ENCODE measurements at places on chromosomes 1 and 21. TPM values are rescaled to one million over a fixed set of nuclear protein-coding genes. Genes with fewer than 3 reads are reported as not detected.
A peak's percentile ranks its signal among the peaks of the same experiment; 100 is the strongest.

DNA sequence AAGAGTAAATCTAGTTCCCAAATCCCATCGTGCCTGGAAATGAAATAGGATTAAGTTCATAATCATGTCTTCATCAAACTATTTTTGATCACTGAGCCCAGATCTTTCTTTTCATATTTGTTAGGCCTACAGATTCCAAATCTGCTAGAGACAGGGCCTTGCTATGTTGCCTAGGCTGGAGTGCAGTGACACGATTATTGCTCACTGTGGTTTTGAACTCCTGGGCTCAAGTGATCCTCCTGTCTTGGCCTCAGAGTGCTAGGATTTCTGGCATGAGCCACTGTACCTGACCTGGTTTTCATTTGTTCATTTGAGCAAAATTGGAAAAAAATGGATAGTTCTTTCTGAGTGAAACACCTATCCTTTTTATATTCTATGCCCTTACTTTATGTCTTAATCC is 28.0 kb upstream of the DIPK1A start:
- DNase-seq = peak; percentile 43

DNA sequence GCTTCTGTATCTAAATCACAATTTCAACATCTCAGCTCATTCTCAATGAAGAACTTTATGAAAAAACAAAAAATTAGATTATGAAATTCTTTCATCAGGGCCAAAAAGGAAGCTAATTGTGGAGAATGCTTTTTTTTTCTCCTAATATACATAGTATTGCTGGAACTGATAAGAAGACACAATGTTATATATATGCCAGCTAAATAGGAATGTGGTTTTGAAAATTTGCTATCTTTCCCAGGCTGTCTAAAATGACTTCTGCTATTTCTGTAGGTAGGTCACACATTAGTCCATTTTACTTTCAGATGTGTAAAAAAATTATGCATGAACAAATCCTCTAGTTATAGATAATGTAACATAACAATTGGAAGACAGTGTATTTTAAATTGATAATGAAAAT is 732.9 kb downstream of the RWDD3 start:
- DNase-seq = no peak

DNA sequence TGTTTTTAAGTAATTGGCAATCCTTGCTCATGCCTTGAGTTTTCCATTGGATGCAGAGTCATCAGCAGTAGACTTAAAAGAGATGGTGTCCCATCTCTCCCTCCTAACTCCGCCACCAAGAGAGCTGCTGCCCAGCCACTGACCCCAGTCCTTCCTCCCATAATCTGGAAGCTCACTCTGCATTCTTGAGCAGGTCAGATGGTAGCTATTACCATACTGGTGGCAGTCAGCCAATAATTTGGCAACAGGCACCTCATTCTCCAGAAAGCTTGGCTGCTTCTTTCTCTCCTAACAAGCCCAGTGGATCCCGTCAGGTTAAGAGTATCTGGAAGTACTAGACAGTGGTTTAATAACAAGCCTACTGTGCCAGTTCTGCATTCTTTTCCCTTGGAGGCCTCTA is 272.1 kb downstream of the ZNF648 start:
- DNase-seq = no peak

- peak; percentile 73 for DNase-seq
Measured at GRCh38 chr1:161227196-161227871, 1.5 kb downstream of the TOMM40L start.

GRCh38 chr1:67752306-67752705 is 67.3 kb downstream of the GADD45A start:
- DNase-seq = peak; percentile 70

- peak; percentile 38 for DNase-seq
Measured at GRCh38 chr1:79899914-79900313, 893.4 kb upstream of the ADGRL4 start.

GRCh38 chr1:159829273-159829634 is 2.6 kb downstream of the SLAMF8 start:
- peak; percentile 33 for DNase-seq

DNA sequence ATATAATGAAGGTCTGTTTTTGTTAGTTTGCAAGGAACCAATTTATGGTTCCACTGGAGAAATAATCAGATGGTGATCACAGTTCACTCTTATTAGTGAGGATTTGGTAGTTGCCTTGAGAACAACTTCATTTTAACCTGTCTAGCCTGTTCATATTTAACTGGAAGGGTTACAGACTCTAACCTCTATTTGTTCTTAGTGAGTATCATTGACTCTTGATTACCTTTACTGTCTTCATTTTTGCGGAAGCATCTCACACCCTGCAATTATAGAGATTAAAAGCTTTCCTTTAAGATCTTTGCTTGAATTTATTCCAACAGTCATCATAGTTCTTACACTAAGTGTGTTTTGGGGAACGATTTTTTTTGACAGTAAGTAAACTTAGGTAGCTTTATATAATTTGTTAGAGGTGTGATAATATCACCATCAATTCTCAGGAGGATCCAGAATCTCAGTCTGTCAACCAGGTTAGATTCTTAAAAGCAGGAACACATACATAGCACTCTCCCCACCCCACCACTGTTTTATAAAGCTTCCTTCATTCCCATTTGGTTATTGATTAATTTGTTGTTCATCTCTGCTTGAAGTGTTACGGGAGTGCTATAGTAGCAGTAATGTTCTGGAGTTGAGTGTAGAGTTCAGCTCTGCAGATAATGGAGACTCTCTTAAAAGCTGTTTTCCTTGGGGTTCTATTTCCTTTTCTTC is 30.1 kb downstream of the B3GALT2 start:
- DNase-seq = no peak

GRCh38 chr1:43214501-43215444 is 42.6 kb downstream of the CFAP57 start:
- DNase-seq = no peak

DNA sequence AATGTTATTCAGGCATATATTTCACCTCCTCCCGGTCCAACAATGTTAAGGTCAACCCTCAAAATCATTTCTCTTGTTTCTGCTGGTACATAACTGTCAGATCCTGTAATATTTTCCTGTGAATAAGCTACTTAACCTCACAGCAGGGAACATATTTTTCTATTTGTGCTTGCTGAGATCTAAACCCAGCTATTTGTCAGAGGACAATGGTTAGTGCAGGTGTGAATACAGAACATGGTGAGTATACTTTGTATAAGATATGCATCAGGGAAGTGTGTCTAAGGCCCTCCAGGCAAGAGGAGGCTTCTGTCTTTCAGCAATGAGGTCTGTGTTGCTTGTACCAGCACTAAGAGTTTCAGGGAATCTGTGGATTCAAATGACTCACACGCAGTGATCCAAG is 970.6 kb downstream of the NCAM2 start:
- no peak for DNase-seq

GRCh38 chr1:12177999-12178441 is 11.2 kb downstream of the TNFRSF1B start:
- peak; percentile 74 for DNase-seq

DNA sequence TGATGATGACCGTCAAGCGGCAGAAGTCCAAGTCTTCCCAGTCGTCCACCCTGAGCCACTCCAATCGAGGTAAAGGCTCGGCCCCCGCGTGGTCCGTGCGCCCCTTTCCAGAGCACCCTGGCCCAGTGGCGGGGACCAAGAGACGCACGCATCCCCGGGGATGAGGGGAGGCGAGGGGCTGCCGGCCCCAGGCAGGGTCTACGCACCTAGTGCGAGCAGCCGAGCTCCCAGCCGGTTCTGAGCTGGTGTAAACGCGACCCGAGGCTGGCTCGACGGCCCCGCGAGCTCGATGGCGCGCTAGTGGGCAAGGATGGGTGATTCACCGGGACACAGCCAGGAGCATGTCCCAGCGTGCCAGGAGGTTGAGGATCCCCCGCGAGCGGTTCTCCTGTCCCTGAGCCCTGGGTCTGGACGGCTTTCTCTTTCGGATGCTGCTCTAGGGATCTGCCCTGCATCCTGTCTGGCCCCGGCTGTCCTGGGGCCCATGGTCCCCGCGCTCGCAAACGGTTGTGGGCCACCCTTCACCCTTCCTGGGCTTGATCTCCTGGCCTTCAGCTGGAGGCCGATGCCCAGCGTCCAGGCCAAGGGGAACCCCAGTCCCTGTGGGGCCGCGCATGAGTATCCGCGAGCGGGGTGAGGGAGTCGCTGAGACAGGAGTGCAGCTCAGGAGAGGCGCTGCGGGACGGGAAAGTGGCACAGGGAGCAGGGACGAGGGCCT is 689 bp downstream of the PKP1 start:
- no peak for DNase-seq

DNA sequence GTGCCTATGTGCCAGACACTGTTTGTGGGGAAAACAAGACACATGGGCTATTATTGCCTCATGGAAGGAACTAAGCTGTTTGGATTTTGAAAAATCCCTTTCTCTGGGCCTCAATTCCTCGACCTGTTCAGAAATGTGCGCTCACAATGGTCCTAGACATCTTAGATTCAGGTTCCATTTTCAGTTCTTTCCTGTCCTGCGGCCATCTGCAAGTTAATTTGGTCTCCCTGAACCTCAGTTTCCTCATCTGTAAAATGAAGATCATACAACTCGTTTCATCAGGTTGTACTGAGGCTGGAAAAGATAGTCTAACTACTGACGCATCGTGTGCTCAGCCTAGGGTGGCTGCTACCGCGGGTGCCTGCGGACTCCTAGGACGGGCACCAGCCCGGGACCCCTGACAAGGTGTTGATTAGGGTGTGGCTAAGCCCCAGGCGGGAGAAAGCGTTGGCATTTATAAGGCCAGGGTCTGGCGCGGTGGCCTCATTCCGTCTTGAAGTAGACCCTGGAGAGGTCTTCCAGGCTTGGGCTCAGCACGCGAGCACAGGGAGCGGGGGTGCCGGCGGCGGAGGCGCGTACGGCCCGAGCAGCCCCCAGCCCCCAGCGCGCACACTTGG is 493 bp upstream of the ELOA start:
- no peak for DNase-seq

- DNase-seq = peak; percentile 60
Measured at GRCh38 chr1:165696625-165697100, 1.7 kb downstream of the ALDH9A1 start.

DNA sequence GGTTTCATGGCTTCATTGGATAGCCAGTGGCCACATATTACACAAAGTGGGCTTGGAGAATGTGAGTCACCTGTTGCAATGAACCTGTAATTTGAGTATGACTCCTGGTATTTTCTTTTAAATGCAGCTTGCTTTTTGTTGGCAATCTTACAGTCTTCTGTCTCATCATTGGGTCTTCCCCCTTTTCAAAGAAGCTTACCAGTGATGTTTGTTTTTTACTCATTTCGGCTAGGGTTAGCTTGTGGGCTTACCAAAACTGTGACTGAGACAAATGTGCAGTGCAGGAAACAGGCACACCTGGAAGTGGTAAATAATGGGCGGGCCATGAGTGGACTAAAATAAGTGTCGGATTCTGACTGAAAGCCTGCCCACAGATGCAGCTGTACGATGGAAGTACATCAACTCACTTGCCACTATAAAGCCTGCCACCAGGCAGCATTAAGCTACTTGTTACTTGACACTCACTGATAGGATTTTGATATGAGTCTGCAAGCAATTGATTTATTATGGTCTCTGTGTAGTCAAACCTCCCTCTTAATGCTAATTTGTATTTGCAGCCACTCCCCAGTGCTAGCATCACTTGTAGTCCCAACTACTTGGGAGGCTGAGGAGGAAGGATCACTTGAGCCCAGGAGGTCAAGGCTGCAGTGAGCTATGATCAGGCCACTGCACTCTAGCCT is 4.2 kb downstream of the HHAT start:
- DNase-seq = peak; percentile 40

DNA sequence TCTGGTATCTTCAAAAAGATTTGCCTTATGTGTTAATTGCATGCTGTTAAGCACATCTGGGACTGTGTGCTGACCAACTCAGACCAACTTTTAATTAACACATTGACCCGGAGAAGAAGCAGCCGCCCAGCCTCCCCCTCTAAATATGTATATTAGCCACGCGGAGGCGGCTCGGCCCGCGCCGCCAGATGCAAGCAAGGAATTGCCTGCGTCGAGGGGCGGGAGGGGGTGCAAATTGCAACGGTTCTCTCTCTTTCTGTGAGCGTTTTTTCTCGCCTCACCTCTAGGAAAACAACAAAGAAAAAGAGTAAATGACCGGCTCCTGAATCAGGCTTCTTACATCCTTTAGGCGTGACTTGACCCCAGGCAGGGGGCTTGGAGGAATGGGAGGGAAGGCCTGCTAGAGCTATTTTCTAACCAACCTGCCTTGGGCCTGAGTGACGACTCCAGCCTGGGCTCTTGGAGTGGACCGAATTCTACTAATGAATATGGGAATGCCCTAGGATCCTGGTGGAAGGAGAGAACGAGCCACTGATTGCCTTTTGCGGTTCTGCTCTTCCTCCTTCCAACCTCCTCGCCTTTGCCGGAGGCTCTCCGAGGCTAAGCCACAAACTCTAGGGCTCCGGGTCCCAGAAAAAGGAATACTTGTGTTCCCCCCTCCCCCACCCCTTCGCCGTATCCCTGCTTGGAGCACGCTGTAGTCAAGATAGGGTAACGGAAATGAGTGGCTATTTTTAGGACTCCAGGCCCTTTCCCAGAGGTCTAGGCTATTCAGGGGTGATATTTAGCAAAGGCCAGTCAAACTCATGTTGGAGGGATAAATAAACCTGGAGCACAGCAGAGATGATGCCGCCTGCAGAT is 417.0 kb upstream of the ESRRG start:
- DNase-seq = no peak

Gene ESRRG
- total RNA-seq = 0.17 TPM

Gene AADACL4
- not detected for total RNA-seq

Gene RABGGTB
- total RNA-seq = 293 TPM

Gene BNIPL
- 0.60 TPM for total RNA-seq

Gene CR1L
- total RNA-seq = 0.69 TPM

Gene UBXN10
- 0.11 TPM for total RNA-seq

All from Daoy (cell line).